Adrenal gland (tissue), 19 donors: ENCODE measurements at places on chromosomes 12 and 14. TPM values are rescaled to one million over a fixed set of nuclear protein-coding genes. Genes with fewer than 3 reads are reported as not detected.
A peak's percentile ranks its signal among the peaks of the same experiment; 100 is the strongest.

DCN gene
- 1,360 TPM for total RNA-seq

DNA sequence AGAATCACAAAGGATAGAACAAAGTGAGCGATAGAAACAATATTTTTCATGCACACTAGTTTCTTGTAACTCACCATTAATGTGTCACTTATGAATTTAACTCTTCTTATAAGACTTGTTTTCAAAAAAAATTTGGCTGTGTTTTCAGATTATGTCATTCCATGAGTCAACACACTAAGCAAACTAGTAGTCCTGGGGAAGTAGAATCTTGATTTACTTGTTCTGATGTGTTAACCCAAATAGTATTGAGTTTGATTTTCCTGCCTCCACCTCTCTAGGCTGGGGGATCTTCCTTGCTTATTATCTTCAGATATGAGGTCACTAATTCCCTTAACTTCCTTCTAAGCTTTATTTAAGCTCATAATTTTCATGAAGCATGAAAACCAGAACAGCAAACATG lies 151.0 kb upstream of the SEL1L start:
- no peak for DNase-seq

- DNase-seq = no peak
Measured at GRCh38 chr12:59708064-59708463, 112.2 kb downstream of the SLC16A7 start.

GDF3 gene
- 0.28 TPM for total RNA-seq

DNA sequence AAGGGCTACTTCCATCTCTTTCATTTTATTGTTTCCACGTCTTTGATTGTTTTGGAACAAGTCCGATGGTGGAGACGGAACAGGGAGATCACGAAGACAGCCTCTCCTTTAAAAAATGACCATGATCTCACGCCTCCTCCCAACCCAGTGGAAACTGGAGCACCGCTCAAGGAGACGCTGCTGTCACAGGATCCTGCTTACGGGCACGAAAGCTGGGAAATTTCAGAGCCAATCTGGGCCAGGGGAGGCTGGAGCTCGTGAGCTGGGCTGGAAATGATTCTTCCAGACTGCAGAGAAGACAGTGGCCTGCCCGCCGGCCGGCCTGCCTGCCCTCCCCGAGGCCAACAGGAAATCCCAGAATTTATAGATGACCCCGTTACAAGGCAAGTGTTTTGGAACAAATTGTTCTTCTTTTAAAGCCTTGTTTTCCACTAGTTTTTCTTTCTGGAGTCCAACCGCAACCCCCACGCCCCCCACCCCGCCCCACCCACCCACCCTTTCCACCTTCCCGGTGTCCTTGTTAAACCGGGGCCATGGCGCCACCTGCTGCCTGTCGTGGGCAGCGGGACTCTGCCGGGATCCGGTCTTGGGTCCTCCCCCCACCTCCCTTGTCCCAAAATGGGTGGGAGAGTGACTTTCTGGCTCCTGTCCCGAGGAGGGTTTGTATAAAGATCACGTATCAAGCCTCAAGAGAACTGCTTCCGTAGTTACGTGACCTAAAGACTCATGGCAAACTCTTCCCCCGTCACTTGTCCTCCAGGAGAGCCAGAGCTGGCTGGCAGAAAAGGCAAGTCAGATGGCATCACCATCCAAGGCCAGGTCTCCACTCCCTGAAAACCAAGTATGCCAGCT lies 40.3 kb downstream of the MAP1LC3B2 start:
- DNase-seq = peak; percentile 91

DNA sequence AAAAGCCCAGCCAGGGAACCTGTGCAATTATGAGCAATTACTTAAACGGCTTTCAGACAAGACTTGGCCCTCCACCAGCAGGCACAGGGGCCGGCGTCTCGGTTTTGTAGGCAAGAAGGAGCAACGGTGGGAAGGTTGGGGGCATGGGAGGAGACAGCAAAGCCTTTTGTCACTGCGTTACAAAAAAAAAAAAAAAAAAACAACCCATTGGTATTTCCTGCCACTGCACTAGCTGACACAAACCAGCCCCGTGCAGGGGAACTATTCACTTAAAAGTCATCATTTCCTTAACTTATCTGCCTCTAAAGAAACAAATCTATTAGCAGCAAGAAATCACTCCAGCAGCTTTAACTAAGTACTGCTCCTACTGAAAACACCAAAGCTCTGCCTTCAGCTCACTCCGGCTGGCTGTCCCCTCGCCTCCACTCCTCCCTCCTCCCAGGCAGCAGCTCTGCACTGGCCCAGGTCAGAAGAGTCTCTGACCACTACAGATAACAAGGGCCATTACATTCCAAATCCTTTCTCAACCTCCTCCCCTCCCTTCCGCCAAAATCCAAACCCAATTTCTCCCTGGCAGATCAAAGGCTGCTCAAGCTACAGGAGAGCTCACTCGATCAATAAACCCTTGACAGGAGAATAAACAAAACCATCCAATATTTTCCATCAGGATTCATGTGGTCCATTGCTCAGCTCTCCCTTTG lies 105.2 kb upstream of the CDKN3 start:
- no peak for DNase-seq

SLC7A8 gene
- 23.4 TPM for total RNA-seq

CCDC38 gene
- not detected for total RNA-seq

DNA sequence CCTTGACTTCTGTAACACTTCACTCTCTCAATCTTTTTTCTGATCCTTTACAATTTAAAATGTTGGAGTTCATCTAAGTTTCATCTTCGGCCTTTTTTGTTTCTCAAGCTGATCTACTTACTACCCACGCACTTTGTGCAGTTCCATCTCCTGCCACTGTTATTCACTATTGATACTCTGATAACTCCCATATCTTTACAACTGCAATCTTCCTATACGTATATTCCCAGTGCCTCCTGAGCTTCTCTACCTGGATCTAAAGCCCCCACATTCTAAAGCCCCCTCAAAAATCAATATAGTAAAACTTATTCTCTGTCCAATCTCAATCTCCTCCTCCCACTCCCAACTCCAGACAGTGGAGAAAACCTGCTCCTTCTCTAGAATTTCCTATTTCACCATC lies 5.9 kb downstream of the ATG2B start:
- no peak for DNase-seq

DNA sequence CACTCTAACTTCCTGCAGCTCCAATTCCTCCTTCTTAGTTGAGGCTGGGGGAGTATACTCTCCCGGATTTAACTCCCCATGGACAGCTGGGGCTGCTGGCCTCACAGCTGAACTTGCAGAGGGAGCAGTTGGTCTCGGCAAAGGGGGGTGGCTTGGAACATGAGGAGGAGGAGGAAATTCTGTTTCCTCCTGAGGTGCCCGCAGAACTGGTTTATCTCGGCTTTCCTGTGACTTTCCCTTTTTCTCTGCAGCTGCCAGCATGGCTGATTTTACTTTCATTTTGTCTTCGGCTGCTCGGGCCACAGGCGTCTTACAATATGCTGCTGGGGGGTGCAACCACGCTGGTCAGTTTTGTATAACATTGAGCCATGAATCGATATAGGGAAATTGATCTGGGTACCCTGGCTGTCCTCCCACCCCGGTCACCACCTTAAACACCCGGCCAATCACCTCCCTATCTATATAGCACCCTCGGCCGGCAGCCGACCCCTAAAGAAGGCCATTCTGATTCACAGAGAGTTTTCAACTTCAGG lies 1317.6 kb downstream of the TMEM121 start:
- no peak for DNase-seq

DNA sequence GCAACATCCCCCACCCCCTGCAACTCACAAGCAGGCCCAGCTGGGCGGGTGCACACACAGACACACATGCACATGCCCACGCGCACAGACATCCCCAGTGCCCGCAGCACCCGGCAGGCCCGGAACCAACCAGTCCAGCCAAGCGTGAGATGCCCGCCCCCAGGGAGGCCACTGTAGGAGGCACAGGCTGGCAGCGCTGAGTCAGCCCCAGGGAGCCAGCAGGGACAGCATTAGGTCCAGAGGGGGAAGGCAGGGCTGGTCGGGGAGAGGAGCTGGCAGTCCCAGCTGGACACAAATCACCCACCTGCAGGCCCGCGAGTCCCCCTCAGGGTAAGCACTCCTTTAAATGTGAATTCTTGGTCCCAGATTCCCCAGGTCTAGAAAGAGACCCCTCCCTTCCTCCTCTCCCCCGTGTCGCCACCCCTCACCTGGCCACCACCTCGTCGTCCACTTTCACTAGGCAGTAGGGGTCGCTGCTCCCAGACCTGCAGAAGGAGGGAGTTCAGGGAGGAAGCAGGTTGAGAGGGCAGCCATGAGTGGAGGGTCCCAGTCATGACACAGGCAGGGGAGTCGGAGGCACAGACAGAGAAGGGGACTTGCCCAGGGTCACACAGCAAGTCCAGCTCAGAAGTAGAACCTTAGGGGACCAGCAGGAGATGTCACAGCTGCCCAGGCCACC lies 5.0 kb downstream of the RASAL1 start:
- peak; percentile 72 for DNase-seq

GRCh38 chr12:95574799-95575452 lies 23.6 kb upstream of the USP44 start:
- DNase-seq = no peak

GRCh38 chr14:52961060-52961639 lies 10.3 kb upstream of the FERMT2 start:
- DNase-seq = peak; percentile 44

GRCh38 chr14:102775855-102776760 lies 1.1 kb upstream of the TRAF3 start:
- DNase-seq = peak; percentile 65

DPY19L2 gene
- 11.0 TPM for total RNA-seq

DNA sequence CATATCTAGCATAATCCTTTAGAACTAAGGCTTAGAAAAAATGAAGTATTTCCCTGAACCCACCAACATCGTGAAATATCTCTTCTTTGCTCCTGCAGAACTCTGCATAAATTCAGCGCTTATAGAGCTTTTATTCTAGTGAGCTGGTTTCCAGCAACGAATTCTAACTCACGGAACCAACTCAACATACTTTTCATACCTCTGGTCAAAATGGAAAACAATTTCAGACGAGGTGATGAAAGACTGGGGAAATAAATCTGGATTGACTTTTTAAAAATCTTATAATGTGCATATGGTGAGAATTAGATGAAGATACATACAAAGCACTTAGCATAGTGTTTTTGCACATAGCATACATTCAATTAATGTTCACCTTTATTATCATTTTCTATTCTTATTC lies 62.6 kb upstream of the BBS10 start:
- DNase-seq = no peak

- DNase-seq = no peak
Measured at GRCh38 chr12:132294121-132295034, 35.0 kb downstream of the GALNT9 start.

GRCh38 chr14:99361596-99362215 lies 89.7 kb upstream of the BCL11B start:
- no peak for DNase-seq

SERPINA4 gene
- total RNA-seq = not detected

GRCh38 chr12:53486736-53487487 lies 12.3 kb downstream of the MAP3K12 start:
- DNase-seq = peak; percentile 53

- no peak for DNase-seq
Measured at GRCh38 chr12:130976171-130976720, 22.5 kb downstream of the ADGRD1 start.

GRCh38 chr12:89417246-89417977 lies 65.1 kb upstream of the DUSP6 start:
- no peak for DNase-seq

GRCh38 chr12:6262211-6262610 lies 48.3 kb upstream of the PLEKHG6 start:
- no peak for DNase-seq

DNA sequence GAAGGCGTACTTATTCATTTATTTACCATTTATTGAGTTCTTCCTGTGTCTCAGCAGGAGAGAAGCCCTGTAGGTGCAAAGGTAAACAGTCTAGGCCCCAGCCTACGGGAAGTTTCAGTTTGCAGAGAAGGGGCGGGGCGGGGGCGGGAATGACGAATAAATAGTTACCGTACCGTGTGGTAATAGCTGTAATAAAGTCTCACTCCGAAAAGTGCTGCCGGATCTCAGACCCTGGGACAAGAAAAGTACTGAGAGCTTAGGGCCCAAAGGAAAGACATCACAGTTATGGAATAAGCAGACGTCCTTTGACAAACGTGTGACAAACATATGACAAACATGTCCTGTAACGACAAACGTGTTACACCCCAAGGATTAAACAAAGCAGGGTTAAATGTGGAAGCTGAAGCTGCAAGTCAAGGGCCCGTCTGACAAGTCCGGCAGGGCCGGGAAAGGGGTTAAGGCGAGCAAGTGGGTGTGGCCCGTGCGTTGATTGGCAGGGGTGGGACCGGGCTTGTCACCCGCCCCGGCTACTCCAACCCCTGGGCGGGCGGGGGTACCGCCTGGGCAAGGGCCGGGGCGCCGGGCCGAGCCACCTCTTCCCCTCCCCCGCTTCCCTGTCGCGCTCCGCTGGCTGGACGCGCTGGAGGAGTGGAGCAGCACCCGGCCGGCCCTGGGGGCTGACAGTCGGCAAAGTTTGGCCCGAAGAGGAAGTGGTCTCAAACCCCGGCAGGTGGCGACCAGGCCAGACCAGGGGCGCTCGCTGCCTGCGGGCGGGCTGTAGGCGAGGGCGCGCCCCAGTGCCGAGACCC lies at the start of gene LRP10:
TSS of gene LRP10 (plus strand) at position 517 of the 809 bp plus-strand sequence. CDS start 564 bp downstream, outside the sequence.
- DNase-seq = peak; percentile 97

DNA sequence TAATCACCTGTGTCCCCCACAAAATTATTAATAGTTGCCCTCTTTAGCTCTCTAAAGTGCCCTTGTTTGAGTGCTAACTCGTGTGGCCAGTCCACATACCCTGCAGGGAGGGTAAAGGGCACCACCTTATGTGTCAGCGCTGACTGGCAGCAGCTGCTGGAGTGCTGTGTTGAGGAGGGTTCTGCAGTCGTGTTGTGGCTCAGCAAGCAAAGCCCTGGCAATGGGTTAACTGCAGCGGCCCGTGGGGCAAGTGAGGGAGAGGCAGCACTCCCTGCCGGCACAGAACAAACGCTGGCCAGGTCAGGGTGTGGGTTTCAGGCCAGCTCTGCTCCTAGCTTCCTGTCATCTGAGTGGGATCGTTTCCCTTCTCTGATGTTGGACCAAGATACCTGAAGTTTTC lies 369.8 kb downstream of the CACNA1C start:
- DNase-seq = no peak

CMA1 gene
- not detected for total RNA-seq

RBM19 gene
- 27.2 TPM for total RNA-seq

GRCh38 chr12:98352835-98353234 lies 162.6 kb upstream of the TMPO start:
- no peak for DNase-seq

SIRT4 gene
- 7.4 TPM for total RNA-seq

OVCH1 gene
- total RNA-seq = 0.57 TPM

PDE6H gene
- total RNA-seq = 1.1 TPM

UBE3B gene
- 36.1 TPM for total RNA-seq

DNA sequence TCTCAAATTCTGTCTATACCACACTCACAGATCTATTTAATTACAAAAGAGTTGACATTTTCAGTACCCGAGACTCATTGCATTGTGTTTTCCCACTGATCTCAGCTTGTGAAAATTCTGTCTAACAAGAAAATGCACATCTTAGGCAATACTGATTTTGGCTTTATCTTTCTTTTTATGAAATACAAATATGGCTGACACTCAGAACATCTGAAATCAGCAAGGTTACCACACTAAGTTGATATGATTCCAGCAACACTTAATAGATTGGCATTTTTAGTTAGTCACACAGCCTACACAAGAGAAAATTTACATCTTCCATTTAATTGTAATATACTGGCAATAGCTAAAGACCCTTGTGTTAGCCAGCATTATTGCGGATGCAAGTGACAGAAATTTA lies 40.3 kb downstream of the PEX5 start:
- DNase-seq = no peak

GRCh38 chr12:62435303-62436163 lies 31.1 kb upstream of the MON2 start:
- DNase-seq = peak; percentile 70

- DNase-seq = peak; percentile 85
Measured at GRCh38 chr14:22319526-22320361, 269.3 kb downstream of the DAD1 start.

KCNMB4 gene
- total RNA-seq = 3.8 TPM

GRCh38 chr12:104095289-104095688 lies 31.0 kb downstream of the HCFC2 start:
- DNase-seq = no peak
